ENCODE measurements at places on chromosomes 11 and 22. TPM values are rescaled to one million over a fixed set of nuclear protein-coding genes. Genes with fewer than 3 reads are reported as not detected.

The DNAJB7 gene
- not detected for total RNA-seq

The CHCHD10 gene
- total RNA-seq: 1,642 TPM

The OR6A2 gene
- not detected for total RNA-seq

The PGA5 gene
- total RNA-seq: 0.95 TPM

The SLC5A4 gene
- not detected for total RNA-seq

The ENTHD1 gene
- not detected for total RNA-seq

The OR51I1 gene
- total RNA-seq: not detected

The OR8D4 gene
- not detected for total RNA-seq

The TNNT3 gene
- total RNA-seq: 36.3 TPM

The RNF26 gene
- 13.1 TPM for total RNA-seq

The FGF3 gene
- total RNA-seq: not detected

GRCh38 chr11:74522776-74523175, 29.3 kb upstream of the LIPT2 start:
- DNase-seq: no peak

GRCh38 chr11:131463649-131464425, 93.4 kb downstream of the NTM start:
- no peak for DNase-seq

- DNase-seq: no peak
Measured at GRCh38 chr11:78140392-78141077, 1.1 kb upstream of the ALG8 start.

- no peak for DNase-seq
Measured at GRCh38 chr11:86303257-86303656, 1.2 kb downstream of the HIKESHI start.

DNA sequence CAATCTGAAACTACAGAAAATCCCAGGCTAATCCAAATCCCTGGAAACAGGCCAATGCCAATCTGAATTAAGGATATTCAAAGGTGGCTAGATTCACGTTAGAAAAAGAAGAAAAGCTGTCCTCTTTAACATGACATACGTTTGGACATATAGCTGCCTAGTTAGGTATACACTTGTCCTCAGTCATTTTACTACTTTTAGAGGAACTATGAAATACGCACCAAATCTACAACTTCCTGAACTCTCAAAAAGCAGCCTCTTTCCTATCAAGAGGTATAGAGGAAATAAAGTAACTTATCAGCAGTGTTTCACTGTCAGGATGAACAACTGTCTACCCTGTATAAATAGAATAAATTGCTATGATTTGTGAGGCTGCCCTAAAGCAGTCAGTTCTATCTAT, 24.0 kb downstream of the KMT5B start:
- DNase-seq: no peak

- no peak for DNase-seq
Measured at GRCh38 chr11:70477176-70477575, 78.8 kb downstream of the CTTN start.

GRCh38 chr11:1822648-1823375, 12.0 kb upstream of the SYT8 start:
- no peak for DNase-seq

- no peak for DNase-seq
Measured at GRCh38 chr11:119904531-119905035, 175.6 kb upstream of the NECTIN1 start.

GRCh38 chr11:72511393-72512047, 77.2 kb upstream of the CLPB start:
- no peak for DNase-seq

- DNase-seq: no peak
Measured at GRCh38 chr11:126197277-126197939, 14.0 kb downstream of the RPUSD4 start.

DNA sequence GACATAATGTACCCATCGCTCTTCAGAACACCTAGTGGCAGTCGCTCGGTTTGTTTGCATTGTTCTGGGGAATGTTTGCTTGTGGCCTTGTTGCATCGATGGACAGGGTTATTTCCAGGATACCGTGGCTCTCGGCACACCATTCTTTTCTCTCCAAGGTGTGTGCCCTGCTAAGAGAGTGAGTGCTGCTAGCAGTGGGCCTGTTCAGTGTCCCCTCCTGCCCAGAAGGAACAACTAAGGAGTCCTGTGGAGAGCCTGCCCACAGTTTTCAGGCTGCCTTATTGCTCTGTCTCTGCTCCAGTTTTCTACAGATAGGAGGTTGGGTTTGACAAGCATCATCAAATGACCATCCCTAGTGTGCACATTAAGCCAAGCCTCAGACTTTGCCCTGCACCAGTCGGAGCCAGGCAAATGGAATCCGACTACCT, 1.4 kb downstream of the CRY2 start:
- DNase-seq: no peak

- DNase-seq: no peak
Measured at GRCh38 chr11:84901991-84902390, 725.2 kb downstream of the DLG2 start.

- no peak for DNase-seq
Measured at GRCh38 chr11:76745561-76746207, 37.5 kb upstream of the TSKU start.

DNA sequence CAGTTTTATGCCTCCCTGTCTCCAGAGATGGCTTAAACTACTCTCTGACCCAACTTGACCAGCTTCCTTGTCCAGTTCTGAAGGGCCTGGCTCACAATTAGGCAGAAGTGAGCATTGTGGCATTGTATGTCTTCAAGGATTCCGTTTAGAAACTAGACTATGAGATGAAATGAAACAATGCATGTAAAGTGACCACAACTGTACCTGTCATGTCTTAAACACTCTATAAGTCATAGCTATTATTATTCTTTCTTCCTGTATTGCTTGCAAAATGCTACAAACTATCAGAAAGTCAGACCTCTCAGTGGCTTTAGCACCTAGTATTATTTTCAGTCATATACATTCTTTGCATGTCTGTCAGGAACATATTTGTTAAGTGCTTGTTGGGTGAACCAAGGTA, 127.9 kb upstream of the MTMR2 start:
- no peak for DNase-seq

DNA sequence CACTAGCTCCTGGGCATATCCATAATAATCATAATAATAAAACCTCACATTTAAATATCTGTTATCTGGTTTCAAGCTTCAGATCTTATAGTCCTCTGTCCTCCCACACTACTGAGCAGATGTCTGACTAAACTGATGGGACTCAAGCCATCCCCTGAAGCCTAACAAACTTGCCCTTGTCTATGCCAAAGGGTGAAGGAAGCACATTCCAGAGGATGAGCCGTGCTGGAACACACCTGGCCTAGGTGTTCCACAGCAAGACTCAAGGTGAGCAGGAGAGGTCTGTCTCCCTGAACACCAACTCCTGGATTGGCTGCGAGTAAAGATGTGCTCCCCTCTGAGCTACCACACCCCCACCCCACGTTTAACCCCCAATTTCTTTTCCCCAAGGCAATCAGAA, 14.7 kb downstream of the SCUBE2 start:
- no peak for DNase-seq

- DNase-seq: no peak
Measured at GRCh38 chr11:74694136-74694930, 36.9 kb downstream of the CHRDL2 start.

DNA sequence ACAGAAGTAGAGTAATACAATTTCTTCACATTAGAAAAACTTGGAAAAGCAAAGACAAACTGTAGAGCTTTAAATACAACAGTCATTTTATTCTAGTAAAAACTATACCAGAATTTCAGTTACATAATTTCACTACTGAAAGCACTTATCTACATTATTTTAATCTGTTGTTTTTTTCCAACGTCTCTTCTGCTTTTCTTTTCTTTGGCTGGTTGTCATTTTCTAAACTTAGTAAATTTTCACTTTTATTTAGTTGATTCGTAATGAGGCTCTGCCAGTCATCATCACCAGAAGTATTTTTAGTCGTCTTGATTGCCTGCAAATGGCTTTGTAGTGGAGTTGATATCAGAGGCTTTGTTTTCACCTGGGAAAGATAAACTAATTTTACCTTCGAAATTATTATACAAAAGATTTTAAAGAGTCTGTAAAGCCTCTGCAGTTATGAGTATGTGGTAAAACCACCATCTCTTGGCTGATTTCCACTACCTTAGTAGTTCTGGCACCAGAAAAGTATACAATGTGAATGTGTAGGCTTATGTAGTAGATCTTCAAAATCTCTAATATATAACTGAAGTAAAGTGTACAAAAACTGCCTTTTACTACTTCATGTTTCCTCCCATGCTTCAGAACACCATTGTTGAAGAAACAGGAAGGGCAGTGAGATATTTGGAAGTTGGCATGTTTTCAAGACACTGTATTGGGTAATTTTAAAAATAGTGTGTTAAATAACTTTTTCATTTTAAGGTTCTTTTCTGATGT, 19.2 kb downstream of the EIF3M start:
- no peak for DNase-seq

DNA sequence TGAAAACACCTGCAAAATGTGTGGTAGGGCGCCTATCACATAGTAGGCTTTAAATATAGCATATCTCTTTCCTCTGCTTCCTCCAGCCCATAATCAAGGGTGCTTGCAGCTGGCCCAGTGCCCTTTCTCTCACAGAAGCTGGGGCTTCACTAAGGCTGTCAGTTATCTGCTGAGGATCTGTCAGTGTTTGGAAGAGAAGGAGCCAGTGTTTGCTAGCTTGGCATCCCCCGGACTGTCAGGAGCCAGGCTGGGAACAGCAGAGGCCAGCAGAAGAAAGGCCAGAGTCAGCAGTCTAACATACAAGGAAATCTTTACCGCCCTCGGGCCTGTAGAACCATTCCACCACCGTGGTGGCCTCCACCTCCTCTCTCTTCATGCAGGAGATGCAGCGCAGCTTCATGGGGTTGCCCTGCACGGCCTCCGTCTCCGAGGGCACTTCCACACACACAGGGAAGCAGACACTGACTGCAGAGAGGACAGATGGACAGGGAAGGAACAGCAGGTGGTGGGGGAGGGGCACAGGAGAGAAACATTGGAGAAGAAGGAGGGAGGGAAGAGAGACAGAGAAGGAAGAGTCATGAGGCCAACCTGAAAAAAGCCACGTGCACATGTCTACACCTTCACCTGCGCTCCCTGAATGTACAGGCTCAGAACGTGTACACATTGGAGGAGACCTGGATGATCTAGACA, 9.0 kb downstream of the SCN3B start:
- DNase-seq: no peak

GRCh38 chr22:49961601-49962011, 1.0 kb downstream of the PIM3 start:
- DNase-seq: no peak

DNA sequence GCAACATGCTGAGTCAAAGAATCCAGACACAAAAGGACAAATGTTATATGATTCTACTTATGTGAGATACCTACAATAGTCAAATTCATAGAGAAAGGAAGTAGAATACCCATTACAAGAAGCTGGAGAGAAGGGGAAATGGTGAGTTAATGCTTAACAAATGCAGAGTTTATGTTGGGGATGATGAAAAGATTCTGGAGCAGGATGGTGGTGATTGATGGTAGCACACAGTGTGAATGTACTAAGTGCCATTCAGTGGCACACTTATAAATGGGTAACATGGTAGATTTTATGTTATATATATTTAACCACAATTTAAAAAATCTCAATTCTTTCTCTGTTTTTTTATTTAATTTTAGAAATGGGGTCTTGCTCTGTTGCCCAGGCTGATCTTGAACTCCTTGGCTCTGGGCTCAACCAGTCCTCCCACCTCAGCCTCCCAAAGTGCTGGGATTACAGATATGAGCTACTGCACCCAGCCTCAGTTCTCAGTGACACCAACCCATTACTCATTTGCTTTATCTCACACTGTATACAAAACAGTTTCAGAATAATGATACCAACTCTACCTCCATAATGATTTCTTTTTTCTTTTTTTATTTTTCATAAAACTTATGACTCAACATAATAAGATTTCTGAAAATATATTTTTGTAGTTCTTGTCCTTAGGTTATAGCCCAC, 9.6 kb upstream of the RELA start:
- DNase-seq: no peak

DNA sequence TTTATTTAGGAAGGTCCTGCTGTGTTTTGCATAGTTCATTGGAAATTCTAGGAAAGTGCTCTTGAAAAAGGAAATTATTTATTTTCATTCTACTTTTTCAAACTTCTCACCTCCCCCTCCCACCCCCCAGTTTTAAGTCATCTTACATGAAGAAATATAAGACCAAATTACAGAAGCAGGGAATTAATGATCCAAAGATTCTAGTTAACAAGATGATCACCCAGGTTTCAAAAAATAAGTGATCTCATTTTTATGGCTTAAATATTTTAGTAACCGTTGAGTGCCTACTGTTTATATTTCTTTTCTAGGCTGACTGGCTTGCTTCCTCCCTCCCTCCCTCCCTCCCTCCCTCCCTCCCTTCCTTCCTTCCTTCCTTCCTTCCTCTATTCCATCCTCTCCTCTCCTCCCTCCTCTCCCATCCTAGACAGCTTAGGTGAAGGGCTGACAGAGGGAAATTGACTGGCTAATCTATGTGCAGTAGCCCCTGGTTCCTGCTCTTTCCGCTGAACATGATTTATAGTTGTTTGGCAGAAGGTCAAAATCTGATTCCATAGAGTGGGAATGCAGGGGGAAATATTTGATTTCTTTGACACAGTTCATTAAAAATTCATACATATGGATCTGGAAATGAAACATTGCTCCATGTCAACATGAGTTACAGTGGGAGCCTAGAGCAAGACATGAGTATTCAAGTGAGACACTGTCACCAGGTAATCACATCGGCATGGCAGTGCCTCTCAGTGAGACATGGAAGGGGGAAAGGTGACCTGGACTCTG, 123.4 kb downstream of the COMMD9 start:
- no peak for DNase-seq

DNA sequence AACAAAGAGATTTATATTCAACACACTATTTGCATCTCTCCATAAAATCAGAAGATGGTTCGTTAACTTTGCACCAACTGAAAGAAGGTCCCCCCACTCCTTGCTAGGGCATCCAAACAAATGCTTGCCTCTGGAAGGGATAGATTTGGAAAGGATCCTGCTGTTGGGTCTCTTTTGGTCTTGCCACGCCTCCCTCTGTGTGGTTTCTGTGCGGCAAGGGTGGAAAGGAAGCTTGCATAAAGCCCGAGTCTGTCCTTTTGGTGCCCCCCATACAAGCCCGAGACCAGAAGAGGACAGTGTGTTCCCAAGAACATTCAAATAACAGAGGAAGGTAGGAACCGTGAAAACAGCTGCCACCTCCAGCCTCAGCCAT, 15.1 kb downstream of the SCGB1A1 start:
- DNase-seq: no peak

GRCh38 chr11:116129456-116129855, 625.2 kb upstream of the CADM1 start:
- DNase-seq: no peak

- DNase-seq: no peak
Measured at GRCh38 chr22:26075251-26075650, 94.0 kb upstream of the SEZ6L start.

- DNase-seq: no peak
Measured at GRCh38 chr11:125428486-125429173, 67.4 kb downstream of the FEZ1 start.

Data from Right ventricle myocardium inferior (tissue), 1 donor.